ENCODE measurements at places on chromosomes 6 and 20. TPM values are rescaled to one million over a fixed set of nuclear protein-coding genes. Genes with fewer than 3 reads are reported as not detected.
A peak's percentile ranks its signal among the peaks of the same experiment; 100 is the strongest.

DNA sequence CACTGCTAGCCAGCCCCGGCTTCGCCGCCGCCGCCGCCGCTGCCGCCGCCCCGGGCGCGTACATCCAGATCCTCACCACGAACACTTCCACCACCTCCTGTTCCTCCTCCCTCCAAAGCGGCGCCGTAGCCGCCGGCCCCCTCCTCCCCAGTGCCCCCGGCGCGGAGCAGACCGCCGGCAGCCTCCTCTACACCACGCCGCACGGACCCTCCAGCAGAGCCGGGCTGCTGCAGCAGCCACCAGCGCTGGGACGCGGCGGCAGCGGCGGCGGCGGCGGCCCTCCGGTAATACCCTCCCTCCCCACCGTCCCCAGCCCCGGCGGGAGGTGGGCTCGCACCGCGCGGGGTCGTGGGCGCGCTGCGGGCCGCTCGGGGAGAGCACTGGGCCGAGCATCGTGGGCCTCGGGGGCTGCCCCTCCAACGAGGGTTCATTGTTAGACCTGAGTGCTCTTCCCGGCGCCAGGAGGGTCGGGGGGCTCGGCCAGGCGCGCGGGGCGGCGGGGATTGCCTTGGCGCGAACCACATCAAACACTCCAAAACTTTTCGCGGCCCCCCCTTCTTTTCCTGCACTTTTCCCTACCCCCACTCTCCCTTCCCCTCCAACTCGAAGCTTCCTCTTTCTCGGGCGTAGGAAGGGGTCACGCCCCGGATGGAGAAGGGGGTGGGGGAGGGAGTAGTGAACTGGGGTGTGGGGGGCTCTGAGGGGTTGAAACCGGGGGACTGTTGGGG lies 827 bp downstream of the E2F3 start:
- peak; percentile 54 for DNase-seq
- no peaks in the 10 kb centered on the region for H3K36me3 ChIP-seq
- no peaks in the 10 kb centered on the region for H3K4me1 ChIP-seq
- peaks cover 2% of the 10 kb centered on the region for H3K27me3 ChIP-seq

- H3K27ac ChIP-seq = peak overlapping the region; percentile 26
- no peaks in the 10 kb centered on the region for H3K27me3 ChIP-seq
- H3K4me1 ChIP-seq = peaks cover 14% of the 10 kb centered on the region
- no peaks in the 10 kb centered on the region for H3K36me3 ChIP-seq
- no peak overlapping the region for H3K4me3 ChIP-seq
Measured at GRCh38 chr6:26520237-26520849, 17.8 kb upstream of the HMGN4 start.

Gene TRIM31
- 0.30 TPM for polyA plus RNA-seq

- no peaks in the 10 kb centered on the region for H3K36me3 ChIP-seq
- H3K4me1 ChIP-seq = no peaks in the 10 kb centered on the region
- H3K27me3 ChIP-seq = peaks cover 8% of the 10 kb centered on the region
- no peak for DNase-seq
- no peak overlapping the region for H3K4me3 ChIP-seq
Measured at GRCh38 chr20:43318755-43319297, 129.1 kb upstream of the PTPRT start.

GRCh38 chr6:156280065-156280464 lies 497.1 kb upstream of the ARID1B start:
- DNase-seq = peak; percentile 24
- H3K27ac ChIP-seq = no peak overlapping the region
- H3K4me1 ChIP-seq = peaks cover 11% of the 10 kb centered on the region

Data from lung (tissue), 17 donors.